ENCODE measurements at places on chromosomes 1 and 21.

DNA sequence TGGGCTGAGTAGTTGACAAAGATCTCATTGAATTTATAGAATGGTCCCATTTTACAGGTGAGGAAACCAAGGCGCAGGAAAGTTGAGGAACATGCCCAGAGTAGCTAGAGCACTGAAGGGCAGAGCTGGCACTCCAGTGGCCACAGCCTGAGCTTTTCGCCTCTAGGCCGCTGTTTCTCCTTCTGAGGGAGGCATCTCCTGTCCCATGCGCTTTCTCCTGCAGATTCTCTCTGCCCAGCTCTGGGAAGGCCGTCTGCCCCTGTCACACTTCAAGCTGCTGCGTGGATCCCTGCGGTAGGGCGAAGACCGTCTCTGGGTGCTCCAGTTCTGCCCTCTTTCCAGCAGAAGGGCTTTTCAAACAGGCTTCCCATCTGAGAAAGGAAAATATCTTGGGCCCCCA is 159.9 kb downstream of the ACTL8 start:
- DNase-seq = no peak

- peak; percentile 92 for DNase-seq
Observed at GRCh38 chr1:95041491-95042165, 31.1 kb downstream of the ALG14 start.

DNA sequence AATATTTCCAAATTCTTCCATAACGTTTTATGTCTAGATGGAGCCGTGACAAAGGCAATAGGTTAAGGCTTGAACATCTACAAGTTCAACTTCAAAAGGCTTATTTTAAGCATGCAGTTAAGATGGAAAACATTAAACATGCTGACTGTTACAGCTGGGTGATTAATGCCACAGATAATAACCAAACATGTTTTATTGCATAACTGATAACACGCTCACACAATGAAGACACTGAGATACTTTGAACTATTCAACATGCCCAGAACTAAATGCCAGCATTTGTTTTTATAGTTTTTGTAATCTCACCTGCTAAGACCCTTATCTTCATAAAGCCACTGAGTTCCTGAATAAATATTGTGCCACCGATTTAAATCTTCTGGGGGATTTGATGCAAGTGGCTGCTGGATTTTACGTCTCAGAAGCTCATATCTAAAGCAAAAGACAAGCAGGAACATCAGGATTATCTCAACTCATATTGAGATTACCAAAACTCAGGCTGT is 310.4 kb downstream of the KCTD3 start:
- DNase-seq = no peak

DNA sequence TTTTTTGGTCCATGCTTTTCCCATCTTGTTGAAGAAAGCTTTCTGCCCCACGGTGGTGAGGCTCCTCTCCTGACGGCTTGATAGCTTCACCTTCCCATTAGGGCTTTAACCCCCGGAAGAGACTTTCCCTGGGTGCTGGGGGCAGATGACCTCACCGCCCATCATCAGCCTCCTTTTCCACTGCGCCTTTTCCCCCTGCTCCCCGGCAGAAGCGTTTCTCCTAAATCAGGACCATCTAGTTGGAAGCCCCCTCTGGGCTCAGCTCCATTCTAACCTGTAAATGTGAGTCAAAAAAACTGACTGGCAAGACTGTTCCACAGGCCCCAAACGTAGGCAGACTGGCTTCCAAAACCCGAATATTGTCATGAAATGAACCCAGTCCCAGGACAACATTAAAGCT is 6.7 kb downstream of the POFUT2 start:
- no peak for DNase-seq
